ENCODE measurements at places on chromosomes 5 and 9.

GRCh38 chr5:58963361-58963760, 380.5 kb downstream of the RAB3C start:
- no peak for DNase-seq

DNA sequence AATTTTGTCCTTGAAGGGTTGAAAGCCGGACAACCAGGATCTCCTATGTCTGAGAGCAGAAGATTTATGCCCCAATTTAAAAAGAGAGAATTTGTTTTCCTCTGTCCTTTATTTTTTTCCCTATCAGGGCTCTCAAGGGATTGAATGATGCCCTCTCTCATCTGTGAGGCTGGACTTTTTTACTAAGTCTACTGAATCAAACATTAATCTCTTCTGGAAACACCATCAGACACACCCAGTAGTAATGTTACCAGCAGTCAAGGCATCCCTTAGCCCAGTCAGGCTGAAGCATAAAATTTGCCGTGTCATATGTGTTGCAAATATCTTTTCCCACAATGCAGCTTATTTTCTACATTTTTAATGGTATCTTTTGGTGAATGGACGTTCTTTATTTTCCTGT, 1497.9 kb downstream of the MAT2B start:
- no peak for DNase-seq

DNA sequence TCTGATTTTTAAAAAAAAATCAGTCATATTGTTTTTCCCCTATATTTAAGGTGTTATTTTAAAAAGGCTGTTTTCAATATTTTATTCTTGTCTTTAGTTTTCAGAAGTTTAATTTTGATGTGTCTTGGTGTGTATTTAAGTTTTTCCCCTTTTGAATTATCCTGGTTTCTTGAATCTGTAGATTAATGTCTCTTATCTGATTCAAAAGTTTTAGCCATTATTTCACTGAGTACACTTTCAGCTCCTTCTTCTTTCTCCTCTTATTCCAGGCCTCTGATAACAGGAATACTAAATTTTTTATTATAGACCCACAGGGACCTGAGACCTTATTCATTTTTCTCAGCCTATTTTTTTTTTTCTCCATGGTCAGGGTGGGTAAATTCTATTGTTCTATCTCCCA, 81.8 kb downstream of the PPIC start:
- no peak for DNase-seq

DNA sequence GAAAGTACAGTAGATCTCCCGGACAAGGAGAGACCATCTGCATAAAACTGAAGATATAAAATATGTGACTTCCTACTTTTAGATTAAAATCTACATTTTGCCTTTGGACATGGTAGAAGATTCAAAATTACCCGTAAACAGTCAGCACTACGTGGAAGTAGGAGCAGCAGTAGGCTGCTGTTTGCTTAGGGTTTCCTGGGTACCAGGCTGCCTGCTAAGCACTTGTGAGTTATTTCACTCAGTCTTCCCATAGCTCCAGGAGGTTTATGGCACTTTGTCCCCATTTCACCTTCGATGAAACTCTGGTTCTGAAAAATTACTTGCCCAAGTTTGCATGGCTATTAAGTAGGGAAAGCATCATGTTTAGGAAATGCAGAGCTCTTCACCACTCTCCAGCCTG, 92.6 kb downstream of the STK32A start:
- no peak for DNase-seq

GRCh38 chr9:652914-653313, 188.6 kb upstream of the DMRT1 start:
- DNase-seq: no peak

DNA sequence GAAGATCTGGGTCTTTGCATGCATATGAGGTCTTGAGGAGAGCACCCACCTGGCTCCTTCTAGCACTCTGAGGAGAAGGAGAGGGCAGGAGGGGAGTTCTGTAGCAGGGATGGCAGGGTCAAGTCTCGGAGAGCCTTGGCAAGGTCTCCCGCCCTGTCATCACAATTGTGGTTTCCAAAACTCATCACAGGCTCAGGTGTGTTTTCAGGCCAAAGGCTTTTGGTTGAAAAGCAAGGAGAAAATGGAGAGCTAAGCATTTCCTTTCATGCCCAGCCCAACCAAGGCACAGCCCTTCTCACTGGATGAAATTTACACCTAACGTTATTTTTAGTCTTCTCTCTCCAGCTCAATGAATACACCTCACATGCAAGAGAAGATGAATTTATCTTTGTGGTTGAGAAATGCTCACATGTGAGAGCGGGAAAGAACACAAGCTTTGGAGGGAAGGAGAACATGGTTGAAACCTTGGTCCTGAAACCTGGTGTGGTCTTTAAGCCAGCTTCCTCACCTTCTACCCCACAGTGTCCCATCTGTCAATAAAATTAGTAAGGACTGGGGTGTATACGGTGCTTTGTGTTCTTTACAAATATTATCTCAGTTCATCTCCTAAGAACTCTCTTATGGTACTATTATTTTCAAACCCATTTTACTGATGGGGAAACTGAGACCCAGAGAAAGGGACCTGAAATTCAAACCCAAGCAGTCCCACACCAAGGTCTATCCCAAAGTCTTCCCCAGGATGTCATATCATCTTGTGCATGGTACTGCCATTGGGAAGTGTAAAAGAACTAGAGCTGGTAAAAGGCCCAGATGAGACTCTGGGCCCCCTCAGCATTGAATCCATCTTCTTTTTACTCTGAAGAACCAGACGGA, 47.8 kb upstream of the CPEB4 start:
- DNase-seq: no peak

DNA sequence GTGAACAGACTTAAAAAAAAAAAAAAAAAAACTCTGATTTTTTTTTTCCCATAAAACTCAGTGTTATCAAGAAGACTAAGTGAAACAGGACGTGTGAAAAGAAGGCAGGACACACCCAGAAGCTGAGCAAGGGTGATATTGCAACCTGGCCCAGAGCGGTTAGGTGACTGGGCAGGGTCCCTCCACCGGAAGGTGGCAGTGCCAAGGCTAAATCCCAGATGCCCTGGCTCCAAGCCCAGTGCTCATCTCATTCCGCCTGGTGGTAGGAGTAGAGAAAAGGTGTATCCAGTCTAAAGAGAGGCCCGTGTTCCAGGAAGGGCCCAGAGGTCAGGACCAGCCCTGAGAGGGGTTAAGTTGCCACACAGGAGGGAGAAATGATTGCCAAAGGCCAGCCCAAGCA, 51.5 kb upstream of the SAP30L start:
- no peak for DNase-seq

GRCh38 chr5:1747079-1747802, 52.4 kb downstream of the MRPL36 start:
- no peak for DNase-seq

Data from GM13977 (cell line).